ENCODE measurements at places on chromosomes 1 and 21. TPM values are rescaled to one million over a fixed set of nuclear protein-coding genes. Genes with fewer than 3 reads are reported as not detected.

S100A14 gene
- 0.34 TPM for total RNA-seq

DNA sequence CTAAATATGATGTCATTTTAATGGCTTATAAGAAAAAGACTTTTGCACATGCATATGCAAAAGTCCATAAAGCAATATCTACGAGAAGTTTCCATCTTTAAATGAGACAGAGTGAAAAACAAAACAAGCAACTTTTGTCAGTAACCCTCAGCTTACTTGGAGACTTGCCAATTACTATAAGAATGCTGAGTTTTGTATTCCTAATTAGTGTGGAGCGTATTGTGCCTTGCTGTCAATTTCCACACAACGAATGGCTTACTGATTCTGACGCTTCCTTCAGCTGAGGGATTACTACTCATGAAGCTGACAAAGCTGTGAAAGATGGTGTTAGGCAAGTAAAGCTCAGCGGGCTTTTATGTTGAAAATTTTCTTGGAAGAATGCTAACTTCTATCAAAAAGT, 440.4 kb upstream of the ADAMTS5 start:
- DNase-seq = no peak

GRCh38 chr1:57046462-57046861, 80.6 kb upstream of the C8B start:
- no peak for DNase-seq

- DNase-seq = no peak
Observed at GRCh38 chr1:207658904-207659485, 14.1 kb downstream of the CR1L start.

DNA sequence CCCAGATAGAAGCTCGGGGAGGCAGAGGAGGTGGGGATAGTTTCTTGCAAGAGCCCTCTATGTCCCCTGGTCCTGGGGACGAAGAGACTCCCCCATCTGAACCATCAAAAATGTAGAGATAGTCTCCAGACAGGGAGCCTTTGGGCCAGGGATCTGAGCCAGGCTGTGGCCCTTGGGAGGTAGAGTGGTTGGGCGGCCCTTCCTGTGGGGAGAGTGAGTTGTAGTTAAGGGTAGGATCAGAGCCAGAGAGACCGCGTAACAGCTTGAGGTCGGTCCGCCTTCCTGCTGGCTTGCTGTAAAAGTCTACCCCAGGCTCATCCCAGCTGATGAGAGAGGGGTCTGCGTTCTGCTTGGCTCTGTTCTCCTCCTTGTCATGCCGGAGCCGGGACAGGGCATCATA, 25.3 kb downstream of the PIK3C2B start:
- DNase-seq = no peak

DNA sequence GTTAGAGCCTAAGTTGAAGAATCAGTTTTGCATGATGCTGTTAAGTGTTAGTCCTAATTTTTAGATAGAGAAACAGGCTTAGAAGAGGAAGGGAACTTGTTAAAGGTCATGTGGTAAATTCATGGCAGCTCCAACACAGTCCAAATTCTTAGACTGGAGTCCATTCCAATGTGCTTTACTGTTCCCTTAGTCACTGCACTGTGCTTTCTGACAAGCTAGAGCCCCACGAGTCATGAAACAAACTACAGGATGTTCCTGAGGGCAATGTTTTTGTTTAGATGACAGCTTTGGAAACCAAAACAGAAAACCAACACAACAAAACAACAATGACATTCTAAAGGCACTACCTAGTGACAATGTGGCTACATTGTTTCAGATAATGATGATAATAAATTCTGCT, 23.1 kb upstream of the RGS4 start:
- DNase-seq = no peak

DNA sequence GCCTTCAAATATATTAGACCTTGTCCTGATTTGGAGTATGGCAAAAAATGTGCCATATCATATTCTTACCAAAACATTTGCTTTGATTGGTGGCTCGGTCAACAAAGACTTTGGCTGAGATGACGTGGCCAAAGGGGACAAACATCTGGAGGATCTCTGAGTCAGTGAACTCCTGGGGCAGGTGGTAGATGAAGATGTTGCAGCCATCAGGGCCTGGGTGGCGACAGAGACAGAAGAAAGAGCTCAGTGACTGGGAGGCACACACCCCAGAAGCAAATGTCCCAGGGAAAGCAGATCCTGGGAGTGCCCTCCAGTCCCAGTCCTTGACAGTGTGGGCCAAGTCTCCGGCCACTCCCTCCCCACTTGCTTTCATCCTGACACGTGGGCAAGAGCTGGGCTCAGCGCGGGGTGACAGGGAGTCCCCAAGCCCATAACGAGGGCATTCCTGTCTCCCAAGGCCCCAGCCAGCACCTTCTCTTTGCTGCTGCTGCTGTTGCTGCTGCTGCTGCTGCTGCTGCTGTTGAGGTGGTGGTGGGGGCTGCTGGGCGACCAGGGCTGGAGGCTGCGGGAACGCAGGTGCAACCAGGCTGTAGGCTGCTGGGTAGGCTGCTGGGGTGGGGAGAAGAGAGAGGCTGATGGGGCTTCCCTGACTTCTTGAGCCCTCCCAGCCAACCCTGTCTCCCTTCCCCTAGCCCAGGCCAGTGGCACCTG, 10.7 kb downstream of the CELF3 start:
- DNase-seq = no peak
